ENCODE measurements at places on chromosomes 1 and 21.

DNA sequence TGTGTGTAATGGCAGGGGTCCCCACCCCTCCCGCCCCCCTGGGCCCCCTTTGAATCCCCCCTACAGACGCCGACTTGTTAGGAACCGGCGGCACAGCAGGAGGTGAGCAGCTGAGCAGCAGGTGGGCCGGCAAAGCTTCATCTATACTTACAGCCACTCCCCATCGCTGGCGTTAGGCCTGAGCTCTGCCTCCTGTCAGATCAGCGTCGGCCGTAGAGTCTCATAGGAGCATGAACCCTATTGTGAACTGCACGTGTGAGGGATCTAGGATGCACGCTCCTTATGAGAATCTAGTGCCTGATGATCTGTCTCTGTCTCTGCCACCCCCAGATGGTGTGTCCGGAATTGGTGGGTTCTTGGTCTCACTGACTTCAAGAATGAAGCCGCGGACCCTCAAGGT, 14.9 kb upstream of the VPS26C start:
- DNase-seq: no peak

DNA sequence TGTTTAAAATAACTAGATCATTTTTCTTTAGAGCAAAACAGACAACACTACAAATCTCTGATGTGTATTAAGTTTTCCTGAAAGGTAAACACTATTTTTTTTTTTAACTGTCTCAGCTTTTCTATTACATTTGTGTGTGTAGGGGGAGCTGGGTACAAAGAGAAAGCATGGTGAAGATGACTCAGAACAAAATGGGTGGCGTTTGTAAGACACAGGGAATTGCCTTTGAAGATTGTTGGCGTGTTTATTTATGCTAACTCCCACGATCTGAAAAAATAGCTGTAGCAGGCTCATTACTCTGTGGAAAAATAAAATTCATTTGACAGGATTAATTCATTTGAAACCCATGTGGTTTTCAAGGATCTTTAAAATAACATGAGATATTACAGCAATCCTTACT, 285.1 kb downstream of the RYR2 start:
- DNase-seq: no peak

DNA sequence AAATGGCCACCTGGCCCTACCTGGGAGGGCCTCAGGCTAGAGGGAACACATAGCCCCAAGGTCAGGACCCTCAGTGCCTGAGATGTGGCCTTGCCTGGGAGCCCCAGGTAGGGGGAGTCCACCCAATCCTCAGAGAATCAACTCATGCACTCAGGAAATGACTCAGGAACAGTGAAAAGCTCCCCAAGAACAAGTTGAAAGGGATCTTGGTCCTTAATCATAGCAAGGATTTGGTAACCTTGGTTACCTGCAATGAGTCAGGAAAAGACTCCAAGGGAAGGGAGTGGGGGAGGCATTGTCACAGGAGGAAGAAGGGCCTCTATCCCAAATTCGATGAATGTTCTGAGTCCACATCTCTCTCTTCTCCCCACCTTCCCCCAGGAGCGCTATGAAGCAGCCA, 17.0 kb downstream of the MAP7D1 start:
- DNase-seq: no peak

DNA sequence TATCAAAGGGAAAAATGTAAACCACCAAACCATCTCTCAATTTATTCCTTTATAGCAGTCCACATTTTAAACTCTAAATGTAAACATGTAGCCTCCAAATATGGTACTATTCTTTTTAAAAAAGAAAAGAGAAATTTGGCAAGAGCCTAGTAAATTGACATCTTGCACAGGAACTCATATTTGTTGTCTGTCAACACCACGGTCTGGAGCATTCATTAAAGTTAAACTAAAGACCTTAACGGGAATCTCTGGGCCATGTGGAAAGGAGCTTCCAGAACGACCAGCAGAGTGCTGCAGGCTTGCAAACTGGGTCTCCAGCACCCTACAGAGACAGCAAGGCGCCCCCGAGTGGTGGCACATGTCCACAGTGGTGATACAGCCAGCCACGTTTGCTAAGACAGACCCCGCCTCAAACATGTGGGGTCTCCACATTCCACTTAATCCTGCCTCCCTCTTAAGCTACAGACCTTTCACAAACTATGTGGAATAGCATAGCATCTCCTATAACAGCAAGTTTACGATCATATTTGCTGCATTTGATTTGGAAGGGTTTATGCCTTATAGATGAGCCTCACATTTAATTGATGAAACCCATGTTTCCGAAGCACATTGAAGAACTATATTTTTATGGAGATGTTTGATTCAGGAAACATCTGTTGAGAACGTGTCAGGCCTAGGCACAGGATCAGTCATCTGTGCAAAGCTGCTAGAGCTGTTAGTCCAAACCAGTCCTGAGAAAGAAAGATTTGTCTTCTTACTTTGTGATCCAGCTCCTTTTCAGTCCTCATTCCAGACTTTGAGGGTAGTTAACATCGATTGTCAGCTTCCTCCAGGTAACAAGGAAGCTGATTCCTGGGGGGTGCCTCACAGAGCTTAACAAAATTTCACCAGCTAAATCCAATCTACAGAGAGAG, 96.4 kb upstream of the BACE2 start:
- DNase-seq: peak; percentile 29

DNA sequence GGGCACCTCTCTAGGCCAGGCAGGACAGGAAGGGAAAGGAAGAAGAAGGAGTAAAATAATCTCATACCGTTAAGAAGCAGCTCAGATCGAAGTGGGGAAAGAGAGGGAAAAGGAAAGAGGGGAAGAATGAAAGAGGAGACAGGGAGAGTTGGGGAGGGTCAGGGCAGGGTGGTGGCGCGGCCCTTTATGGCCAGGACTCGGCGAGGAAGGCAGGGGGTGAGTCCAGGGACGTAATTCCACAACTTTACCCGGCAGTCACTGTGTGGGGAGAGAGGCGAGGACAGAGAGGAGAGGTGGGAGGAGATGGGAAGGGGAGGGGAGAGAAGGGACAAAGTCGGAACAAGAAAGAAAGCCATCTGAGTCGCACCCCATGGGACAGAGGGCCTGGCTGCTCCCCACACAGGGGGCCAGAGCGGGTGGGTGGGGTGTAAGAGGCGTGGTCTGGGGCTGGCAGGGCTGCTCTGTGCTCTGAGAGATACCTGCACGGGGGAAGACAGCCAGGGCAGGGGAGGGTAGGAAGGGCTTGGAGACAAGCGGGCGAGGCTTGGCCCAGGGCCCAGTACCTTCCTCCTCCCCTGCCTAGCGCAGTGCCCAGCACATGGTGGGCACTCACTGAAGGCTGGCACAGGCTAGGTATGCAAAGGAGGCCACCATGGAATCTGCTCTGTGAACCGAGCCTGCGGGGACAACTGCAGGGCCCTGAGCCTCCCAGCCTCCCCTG, 49.4 kb downstream of the KIF21B start:
- DNase-seq: no peak

- peak; percentile 48 for DNase-seq
Observed at GRCh38 chr1:30901798-30902581, 6.6 kb downstream of the SDC3 start.

GRCh38 chr1:201707656-201708055, 121.3 kb upstream of the IPO9 start:
- no peak for DNase-seq

Data from K562 (cell line).